ENCODE measurements at places on chromosomes 1 and 21. TPM values are rescaled to one million over a fixed set of nuclear protein-coding genes. Genes with fewer than 3 reads are reported as not detected.

The SIPA1L2 gene
- not detected for polyA plus RNA-seq

The GPR52 gene
- polyA plus RNA-seq = not detected

The HRNR gene
- polyA plus RNA-seq = not detected

- H3K4me3 ChIP-seq = no peak overlapping the region
- no peaks in the 10 kb centered on the region for H3K27me3 ChIP-seq
- no peak overlapping the region for H3K27ac ChIP-seq
- DNase-seq = no peak
- H3K4me1 ChIP-seq = peaks cover under 1% of the 10 kb centered on the region
- no peaks in the 10 kb centered on the region for H3K36me3 ChIP-seq
Observed at GRCh38 chr1:87197156-87197555, 131.5 kb upstream of the LMO4 start.

DNA sequence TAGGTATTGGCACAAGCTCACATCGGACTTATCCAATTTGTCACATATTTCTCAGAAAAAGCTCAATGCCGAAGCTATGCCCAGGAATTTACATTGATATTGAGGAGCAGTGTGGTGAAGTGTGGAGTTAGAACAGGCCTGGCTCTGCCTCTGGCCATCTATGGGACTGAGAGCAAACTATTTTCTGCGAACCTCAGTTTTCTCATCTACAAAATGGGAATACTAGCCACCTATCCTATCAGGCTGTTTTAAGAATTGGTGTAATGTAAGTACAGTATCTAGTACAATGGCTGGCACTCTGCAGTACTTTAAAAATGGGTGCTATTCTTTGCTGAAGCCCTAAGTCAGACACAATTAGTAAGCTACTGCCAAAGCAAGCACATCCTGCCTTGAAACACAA, 47.2 kb downstream of the ARHGEF11 start:
- H3K4me3 ChIP-seq = no peak overlapping the region
- H3K36me3 ChIP-seq = no peaks in the 10 kb centered on the region
- H3K27ac ChIP-seq = no peak overlapping the region
- no peak for DNase-seq
- H3K4me1 ChIP-seq = no peaks in the 10 kb centered on the region

DNA sequence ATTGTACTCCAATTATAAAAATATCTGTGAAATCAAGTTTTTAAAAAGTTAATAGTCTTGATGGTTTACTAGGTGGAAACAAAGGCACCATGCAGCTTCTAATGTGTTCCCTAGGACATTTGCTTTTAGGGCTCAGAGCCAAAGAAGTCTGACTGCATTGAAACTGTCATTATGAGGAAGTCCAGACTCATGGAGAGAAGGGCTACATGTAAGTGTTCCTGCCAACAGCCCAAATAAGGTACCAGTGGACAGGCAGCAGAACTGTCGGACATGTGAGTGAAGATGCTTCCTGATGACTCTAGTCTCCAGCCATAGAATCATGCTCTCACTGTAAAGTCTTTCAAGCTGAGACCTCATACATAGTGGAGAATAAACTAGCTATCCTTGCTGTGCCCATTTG, 287.6 kb downstream of the AKT3 start:
- H3K27ac ChIP-seq = no peak overlapping the region
- no peak overlapping the region for H3K4me3 ChIP-seq
- DNase-seq = no peak
- no peaks in the 10 kb centered on the region for H3K27me3 ChIP-seq
- H3K4me1 ChIP-seq = no peaks in the 10 kb centered on the region
- no peaks in the 10 kb centered on the region for H3K36me3 ChIP-seq

- H3K4me3 ChIP-seq = no peak overlapping the region
- no peaks in the 10 kb centered on the region for H3K36me3 ChIP-seq
Observed at GRCh38 chr1:93701629-93702028, 20.0 kb upstream of the BCAR3 start.

DNA sequence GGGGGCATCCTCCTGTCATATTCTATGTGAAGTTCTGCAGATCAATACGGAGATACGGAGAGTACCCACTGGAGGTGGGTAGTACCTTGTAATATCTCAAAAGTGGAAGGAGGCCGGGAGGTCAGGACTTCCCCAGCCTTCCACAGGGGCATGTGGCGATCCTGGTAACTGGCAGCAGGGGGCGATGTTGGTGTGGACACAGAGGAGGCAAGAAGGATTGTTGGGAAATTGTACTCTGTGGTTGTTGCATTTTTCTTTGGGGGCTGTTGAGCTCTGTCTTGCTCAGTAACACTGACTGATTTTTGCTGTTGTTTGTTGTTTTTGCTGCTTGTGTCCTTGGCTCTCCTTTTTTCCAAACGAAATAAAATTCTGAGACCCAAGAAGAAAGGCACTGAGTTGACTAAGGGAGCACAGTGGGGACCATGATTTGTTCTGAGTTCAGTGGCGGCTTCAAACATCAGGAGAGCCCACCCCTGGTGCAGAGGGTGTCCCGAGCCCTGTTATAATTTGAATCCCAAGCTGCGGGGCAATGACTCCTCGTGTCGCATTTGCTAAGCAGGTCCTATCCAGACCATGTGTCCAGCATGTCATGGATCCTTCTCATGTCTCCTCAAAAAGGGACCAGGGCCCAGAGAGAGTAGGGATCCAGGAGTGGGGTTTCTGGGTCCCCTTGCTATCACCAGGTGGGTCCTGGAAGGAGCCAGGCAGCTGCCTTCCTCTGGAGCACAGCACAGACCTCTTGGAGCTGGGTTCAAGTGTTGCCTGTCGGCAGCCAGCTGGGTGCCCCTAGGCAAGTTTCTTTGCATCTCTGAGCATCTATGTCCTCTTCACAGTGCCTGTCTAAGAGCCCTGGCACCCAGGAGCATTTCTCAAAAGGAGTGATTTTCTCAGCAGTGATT, 22.8 kb downstream of the LHX4 start:
- H3K4me1 ChIP-seq = no peaks in the 10 kb centered on the region
- H3K36me3 ChIP-seq = no peaks in the 10 kb centered on the region
- no peak overlapping the region for H3K4me3 ChIP-seq
- DNase-seq = peak; percentile 37
- no peak overlapping the region for H3K27ac ChIP-seq

- H3K27me3 ChIP-seq = no peaks in the 10 kb centered on the region
- H3K27ac ChIP-seq = no peak overlapping the region
- DNase-seq = no peak
- H3K4me1 ChIP-seq = peaks cover 23% of the 10 kb centered on the region
Observed at GRCh38 chr1:157577420-157577819, 20.5 kb downstream of the FCRL4 start.

Data from GM12878 (cell line).